Activated T-cell treated with anti-CD3 and anti-CD28 coated beads, Interleukin-2, amount 50 U/mL, for 72 hours (primary cell): ENCODE measurements at places on chromosomes 6 and 20. TPM values are rescaled to one million over a fixed set of nuclear protein-coding genes. Genes with fewer than 3 reads are reported as not detected.
A peak's percentile ranks its signal among the peaks of the same experiment; 100 is the strongest.

The CTCFL gene
- not detected for total RNA-seq

The SDHAF4 gene
- total RNA-seq, result 18.6 TPM

The GUCA1A gene
- 0.14 TPM for total RNA-seq

The EGFL8 gene
- total RNA-seq, result 9.6 TPM

The ZKSCAN3 gene
- total RNA-seq, result 3.3 TPM

The SLC52A3 gene
- not detected for total RNA-seq

GRCh38 chr20:32190616-32191415 lies 16.7 kb downstream of the PLAGL2 start:
- H3K27ac ChIP-seq, result peak overlapping the region; percentile 91

GRCh38 chr6:22848121-22848520 lies 278.8 kb downstream of the HDGFL1 start:
- H3K4me1 ChIP-seq, result no peaks in the 10 kb centered on the region
- no peak overlapping the region for H3K4me3 ChIP-seq

- H3K36me3 ChIP-seq, result no peaks in the 10 kb centered on the region
- no peak overlapping the region for H3K27ac ChIP-seq
- no peak overlapping the region for H3K4me3 ChIP-seq
- peaks cover 1% of the 10 kb centered on the region for H3K27me3 ChIP-seq
Observed at GRCh38 chr6:25748049-25748448, 6.5 kb upstream of the SLC17A4 start.

GRCh38 chr6:39295611-39296011 lies 18.6 kb downstream of the KCNK17 start:
- DNase-seq, result no peak
- peaks cover 9% of the 10 kb centered on the region for H3K27me3 ChIP-seq
- H3K4me3 ChIP-seq, result no peak overlapping the region
- H3K27ac ChIP-seq, result no peak overlapping the region
- H3K4me1 ChIP-seq, result peaks cover 7% of the 10 kb centered on the region
- no peaks in the 10 kb centered on the region for H3K36me3 ChIP-seq

- no peaks in the 10 kb centered on the region for H3K36me3 ChIP-seq
- DNase-seq, result no peak
- H3K27me3 ChIP-seq, result no peaks in the 10 kb centered on the region
- H3K27ac ChIP-seq, result no peak overlapping the region
- no peaks in the 10 kb centered on the region for H3K4me1 ChIP-seq
- H3K4me3 ChIP-seq, result no peak overlapping the region
Observed at GRCh38 chr20:19348582-19348981, 136.1 kb downstream of the SLC24A3 start.

- peaks cover 15% of the 10 kb centered on the region for H3K36me3 ChIP-seq
- H3K27me3 ChIP-seq, result peaks cover 16% of the 10 kb centered on the region
- no peak for DNase-seq
- H3K27ac ChIP-seq, result no peak overlapping the region
Observed at GRCh38 chr6:157585274-157586087, 204.5 kb downstream of the ZDHHC14 start.

- H3K4me1 ChIP-seq, result peaks cover 39% of the 10 kb centered on the region
- peak overlapping the region; percentile 69 for H3K27ac ChIP-seq
- peak overlapping the region; percentile 61 for H3K4me3 ChIP-seq
- H3K27me3 ChIP-seq, result peaks cover 22% of the 10 kb centered on the region
- DNase-seq, result no peak
Observed at GRCh38 chr6:818196-818595, 125.3 kb upstream of the EXOC2 start.

DNA sequence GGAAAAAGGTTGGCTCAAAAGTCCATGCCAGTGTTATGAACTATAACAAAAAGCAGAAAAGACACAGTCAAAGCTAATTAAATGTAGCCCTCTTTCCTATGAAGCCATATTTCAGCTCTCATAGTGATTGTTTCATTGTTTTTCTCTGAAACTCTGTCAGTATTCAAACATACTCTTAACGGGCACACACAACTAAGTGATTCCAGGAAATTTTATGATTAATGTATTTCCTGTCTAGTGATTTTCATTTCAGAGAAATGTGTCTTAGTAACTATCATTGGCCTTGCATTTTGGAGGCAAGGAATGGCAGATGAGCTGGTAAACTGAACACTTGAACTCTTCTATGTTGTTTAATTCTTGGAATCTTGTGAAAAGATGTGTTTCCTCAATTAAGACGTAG lies 68.0 kb downstream of the CLVS2 start:
- no peak for DNase-seq
- no peak overlapping the region for H3K4me3 ChIP-seq
- H3K27ac ChIP-seq, result no peak overlapping the region
- H3K36me3 ChIP-seq, result no peaks in the 10 kb centered on the region
- no peaks in the 10 kb centered on the region for H3K27me3 ChIP-seq

- H3K4me1 ChIP-seq, result no peaks in the 10 kb centered on the region
- peaks cover 40% of the 10 kb centered on the region for H3K27me3 ChIP-seq
- H3K4me3 ChIP-seq, result no peak overlapping the region
Observed at GRCh38 chr6:113649276-113649675, 207.9 kb upstream of the MARCKS start.

DNA sequence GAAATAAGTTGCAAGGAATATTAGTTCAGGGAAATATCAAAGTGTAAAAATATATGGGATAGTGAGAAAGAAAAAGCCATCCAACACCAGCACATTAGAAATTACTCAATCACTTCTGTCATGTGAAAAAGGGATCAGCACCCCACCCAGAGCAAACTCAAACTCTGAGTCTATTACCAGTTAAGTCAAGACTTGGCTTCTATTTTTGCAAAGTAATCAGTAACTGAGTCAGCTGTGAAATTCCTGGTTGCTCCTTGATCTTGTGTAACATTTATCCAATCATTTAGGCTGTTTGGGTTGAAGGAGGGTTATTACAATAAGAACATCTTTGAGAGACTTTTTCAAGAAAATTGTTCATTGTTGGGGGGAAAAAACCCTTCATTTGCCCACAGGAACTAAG lies 51.2 kb downstream of the SLC22A23 start:
- DNase-seq, result no peak
- H3K27ac ChIP-seq, result no peak overlapping the region
- H3K36me3 ChIP-seq, result no peaks in the 10 kb centered on the region

DNA sequence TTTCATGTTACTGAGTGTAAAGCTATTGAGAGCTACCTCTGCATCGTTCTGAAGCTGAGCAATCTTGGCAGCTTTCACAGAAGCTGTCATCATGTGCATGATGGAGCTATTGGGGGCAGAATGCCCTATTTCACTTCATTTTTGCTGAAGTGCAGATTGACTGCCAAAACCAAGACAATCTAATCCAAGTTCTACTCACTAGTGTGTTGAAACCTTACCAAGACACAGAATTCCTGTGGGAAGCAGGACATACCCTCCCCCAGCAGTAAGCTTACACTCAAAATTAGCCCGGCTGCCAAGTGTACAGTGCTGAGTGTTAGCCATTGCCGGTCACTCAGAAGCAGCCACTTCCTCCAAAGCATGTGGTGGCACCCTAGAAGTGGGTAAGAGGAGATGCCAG lies 177.3 kb upstream of the TENT5A start:
- DNase-seq, result no peak
- no peak overlapping the region for H3K4me3 ChIP-seq
- no peak overlapping the region for H3K27ac ChIP-seq
- no peaks in the 10 kb centered on the region for H3K27me3 ChIP-seq
- H3K36me3 ChIP-seq, result no peaks in the 10 kb centered on the region
- H3K4me1 ChIP-seq, result no peaks in the 10 kb centered on the region

GRCh38 chr6:56840467-56841380 lies 114.2 kb upstream of the BEND6 start:
- H3K27ac ChIP-seq, result no peak overlapping the region
- no peak overlapping the region for H3K4me3 ChIP-seq
- H3K36me3 ChIP-seq, result no peaks in the 10 kb centered on the region
- DNase-seq, result no peak

DNA sequence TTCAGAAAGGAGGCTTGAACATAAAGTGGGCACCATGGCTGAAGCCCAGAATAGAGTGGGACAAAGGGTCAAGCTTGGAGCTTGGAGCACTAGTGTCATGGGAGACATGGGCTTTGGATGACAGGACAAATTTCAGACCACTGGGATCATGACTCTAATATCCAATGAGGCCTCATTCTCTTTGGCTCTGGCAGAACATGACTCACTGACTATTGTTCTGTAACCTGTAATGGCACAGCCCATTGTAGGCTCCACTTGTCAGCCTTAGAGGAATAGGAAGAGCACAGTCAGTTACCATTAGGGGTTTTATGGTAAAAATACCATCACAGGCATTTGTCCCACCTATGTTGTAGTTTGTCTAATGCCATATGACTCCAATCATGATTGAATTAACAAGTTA lies 34.0 kb upstream of the MMS22L start:
- no peaks in the 10 kb centered on the region for H3K4me1 ChIP-seq
- no peak overlapping the region for H3K4me3 ChIP-seq
- no peak for DNase-seq
- H3K36me3 ChIP-seq, result no peaks in the 10 kb centered on the region

DNA sequence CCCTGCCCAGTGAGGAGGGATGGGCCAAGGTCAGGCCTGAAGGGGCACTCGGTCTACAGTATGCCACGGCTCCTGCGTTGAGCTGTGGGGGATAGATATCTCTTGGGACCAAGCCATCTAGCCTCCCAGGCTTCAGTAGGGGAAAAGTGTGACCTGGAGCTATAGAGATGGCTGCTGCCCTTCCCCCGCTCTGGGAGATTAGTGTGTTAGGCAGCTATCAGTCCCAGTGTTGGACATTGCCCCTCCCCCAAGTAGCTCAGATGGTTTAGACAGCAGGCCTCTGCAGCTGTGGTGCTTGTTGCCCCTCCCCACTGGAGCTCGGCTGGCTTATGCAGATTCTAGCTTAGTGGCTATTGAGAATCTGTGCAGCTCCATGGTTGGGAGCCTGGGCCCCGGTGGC lies 56.8 kb downstream of the KHDRBS2 start:
- H3K4me1 ChIP-seq, result no peaks in the 10 kb centered on the region
- H3K27me3 ChIP-seq, result no peaks in the 10 kb centered on the region
- no peak overlapping the region for H3K27ac ChIP-seq
- H3K4me3 ChIP-seq, result no peak overlapping the region
- peaks cover 2% of the 10 kb centered on the region for H3K36me3 ChIP-seq
